Forelimb muscle (tissue), 1 donor: ENCODE measurements at places on chromosomes 2 and 18. TPM values are rescaled to one million over a fixed set of nuclear protein-coding genes. Genes with fewer than 3 reads are reported as not detected.

COX5B gene
- polyA plus RNA-seq, result 169 TPM

CPO gene
- 0.38 TPM for polyA plus RNA-seq

CNRIP1 gene
- 20.1 TPM for polyA plus RNA-seq

PELI1 gene
- 15.6 TPM for polyA plus RNA-seq

FOXD4L1 gene
- polyA plus RNA-seq, result 1.6 TPM

PLB1 gene
- 2.0 TPM for polyA plus RNA-seq

PRSS56 gene
- 3.4 TPM for polyA plus RNA-seq

FKBP1B gene
- polyA plus RNA-seq, result 2.3 TPM

VIL1 gene
- not detected for polyA plus RNA-seq
